ENCODE measurements at places on chromosomes 12 and 14.
A peak's percentile ranks its signal among the peaks of the same experiment; 100 is the strongest.

DNA sequence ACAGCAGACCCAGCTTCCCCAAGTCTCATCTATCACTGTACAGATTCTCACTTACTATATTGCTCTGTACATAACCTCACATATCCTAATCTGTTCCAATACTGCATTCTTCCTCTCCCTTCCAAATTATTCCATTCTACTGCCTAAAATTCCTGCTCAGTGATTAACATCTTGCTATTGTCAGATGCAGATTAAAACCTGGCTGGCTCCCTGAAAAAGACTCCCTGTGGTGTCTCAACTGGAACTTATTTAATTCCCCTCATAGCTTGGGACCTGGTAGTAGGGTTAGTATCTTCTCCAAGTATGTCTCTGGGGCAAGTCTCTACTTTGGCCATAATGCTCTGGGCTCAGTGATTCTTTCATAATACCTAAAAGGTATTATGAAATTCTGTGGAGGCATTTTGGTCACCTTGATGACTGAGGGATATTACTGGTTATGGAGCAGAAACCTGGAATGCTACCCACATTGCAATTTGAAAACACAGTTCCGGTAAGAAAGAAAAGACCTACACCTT lies 55.8 kb downstream of the PAWR start:
- no peaks in the 10 kb centered on the region for H3K36me3 ChIP-seq
- no peak for DNase-seq
- H3K4me3 ChIP-seq = no peak overlapping the region
- H3K4me1 ChIP-seq = peaks cover 5% of the 10 kb centered on the region
- H3K27me3 ChIP-seq = no peaks in the 10 kb centered on the region

GRCh38 chr12:120696626-120697025 lies 9.7 kb downstream of the MLEC start:
- DNase-seq = no peak
- H3K4me3 ChIP-seq = no peak overlapping the region
- H3K4me1 ChIP-seq = no peaks in the 10 kb centered on the region
- H3K27ac ChIP-seq = no peak overlapping the region
- H3K27me3 ChIP-seq = no peaks in the 10 kb centered on the region
- H3K36me3 ChIP-seq = peaks cover 38% of the 10 kb centered on the region

GRCh38 chr12:92900941-92901340 lies 28.2 kb downstream of the EEA1 start:
- no peaks in the 10 kb centered on the region for H3K27me3 ChIP-seq
- peak overlapping the region; percentile 13 for H3K27ac ChIP-seq
- H3K4me3 ChIP-seq = no peak overlapping the region
- no peaks in the 10 kb centered on the region for H3K36me3 ChIP-seq
- no peak for DNase-seq

DNA sequence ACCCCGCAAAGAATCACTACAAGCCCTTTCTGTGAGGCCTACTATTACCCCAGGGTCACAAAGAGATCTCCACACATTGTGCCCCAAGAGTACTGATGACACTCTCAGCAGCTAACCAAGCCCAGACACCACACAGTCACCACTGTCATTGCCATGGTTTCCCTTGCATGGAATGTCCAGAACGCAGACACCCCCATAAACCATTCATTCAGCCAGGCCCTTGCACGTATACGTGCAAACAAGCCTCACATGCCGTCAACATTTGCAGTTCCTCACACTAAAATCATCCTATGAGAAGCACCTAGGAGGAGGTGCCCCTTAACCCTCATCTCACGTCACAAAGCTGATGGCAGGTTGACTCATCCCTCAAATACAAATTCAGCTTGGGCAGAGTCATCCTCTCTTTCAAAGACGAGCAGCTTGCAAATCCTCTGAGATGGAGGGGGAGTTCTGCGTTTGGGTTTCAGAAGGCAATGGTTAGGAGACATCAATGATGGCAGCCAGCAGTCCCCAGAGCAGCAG lies 17.1 kb upstream of the KRT77 start:
- DNase-seq = no peak
- no peaks in the 10 kb centered on the region for H3K36me3 ChIP-seq
- H3K4me3 ChIP-seq = no peak overlapping the region
- no peak overlapping the region for H3K27ac ChIP-seq

DNA sequence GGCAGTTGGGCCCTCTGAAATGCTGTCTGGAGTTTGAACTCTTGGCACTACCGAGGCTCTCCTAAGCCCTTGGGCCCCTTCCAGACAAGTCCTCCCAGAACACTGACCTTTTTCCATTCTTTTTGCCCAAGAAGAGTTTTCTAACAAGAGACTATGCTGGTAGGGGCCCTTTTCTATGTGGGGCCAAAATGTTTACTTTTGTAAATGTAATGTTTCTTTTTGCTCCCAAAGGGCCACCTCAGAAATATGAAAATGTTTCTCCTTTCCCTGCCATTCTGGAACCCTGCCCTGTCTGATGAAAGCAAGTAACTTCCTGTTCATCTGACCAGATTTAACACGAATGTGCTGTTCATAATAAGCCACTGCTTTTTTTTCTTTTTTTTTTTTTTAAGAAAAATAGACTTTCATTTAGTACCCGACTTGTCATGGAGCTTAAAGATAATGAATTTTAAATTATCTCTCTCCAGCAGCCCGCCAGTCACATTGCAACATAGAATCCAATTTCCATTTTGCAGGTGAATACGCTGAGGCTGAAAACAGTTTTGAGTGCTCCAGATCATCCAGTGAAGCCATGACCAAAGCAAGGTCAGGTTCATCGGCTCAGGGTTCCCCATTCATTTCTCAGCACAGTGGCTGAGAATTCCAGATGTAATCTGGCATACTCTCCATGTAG lies 169.9 kb downstream of the DPF3 start:
- no peaks in the 10 kb centered on the region for H3K36me3 ChIP-seq
- H3K4me3 ChIP-seq = no peak overlapping the region
- no peak for DNase-seq
- H3K4me1 ChIP-seq = peaks cover 16% of the 10 kb centered on the region

DNA sequence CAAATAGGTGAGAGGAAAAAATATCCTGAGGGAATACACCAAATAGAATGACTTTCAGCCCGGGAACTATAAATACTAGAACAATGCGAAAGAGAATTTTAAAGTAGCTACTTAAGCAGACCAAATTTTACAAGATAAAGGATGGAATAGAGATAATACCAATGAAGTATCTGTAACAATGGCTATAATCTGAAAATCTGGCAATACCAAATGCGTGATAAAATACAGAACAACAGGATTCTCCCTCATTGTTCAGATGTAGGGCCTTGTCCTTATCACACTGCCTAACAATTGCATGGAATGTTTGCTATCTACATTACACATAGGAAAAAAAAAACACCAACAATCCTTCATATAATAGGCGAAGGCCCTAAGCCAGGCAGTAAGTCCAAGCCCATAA lies 815.4 kb upstream of the MDGA2 start:
- no peaks in the 10 kb centered on the region for H3K4me1 ChIP-seq
- H3K27ac ChIP-seq = no peak overlapping the region

Measured in thoracic aorta (tissue), 2 donors.